Fibroblast of lung (primary cell): ENCODE measurements at places on chromosomes 3 and 15.

- DNase-seq, result no peak
Observed at GRCh38 chr3:37137516-37137915, 36.9 kb downstream of the LRRFIP2 start.

DNA sequence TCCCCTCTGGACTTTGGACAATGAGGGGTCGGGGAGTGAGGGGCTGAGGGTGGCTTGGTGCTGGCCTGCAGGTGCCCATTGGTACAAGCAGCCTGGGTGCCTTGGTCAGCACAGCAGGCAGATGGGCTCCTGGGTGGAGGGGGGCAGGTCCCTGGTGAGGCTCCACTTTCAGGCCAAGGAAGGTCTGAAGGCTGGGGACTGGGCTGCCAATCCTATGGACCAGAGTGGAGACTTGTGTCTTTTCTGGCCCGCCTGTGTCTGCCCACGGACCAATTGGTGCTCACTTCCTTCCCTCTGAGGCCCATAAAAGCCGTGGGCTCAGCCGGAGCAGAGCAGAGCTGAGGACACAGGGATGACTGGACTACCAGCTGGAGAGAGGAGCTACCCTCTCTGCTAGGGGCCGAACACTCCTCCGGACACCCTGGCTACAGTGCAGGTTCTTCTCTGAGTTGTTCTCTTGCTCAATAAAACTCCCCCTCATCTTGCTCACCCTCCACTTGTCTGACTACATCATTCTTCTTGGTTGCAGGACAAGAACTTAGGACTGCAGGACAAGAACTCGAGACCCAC, 31.9 kb upstream of the IREB2 start:
- DNase-seq, result no peak

DNA sequence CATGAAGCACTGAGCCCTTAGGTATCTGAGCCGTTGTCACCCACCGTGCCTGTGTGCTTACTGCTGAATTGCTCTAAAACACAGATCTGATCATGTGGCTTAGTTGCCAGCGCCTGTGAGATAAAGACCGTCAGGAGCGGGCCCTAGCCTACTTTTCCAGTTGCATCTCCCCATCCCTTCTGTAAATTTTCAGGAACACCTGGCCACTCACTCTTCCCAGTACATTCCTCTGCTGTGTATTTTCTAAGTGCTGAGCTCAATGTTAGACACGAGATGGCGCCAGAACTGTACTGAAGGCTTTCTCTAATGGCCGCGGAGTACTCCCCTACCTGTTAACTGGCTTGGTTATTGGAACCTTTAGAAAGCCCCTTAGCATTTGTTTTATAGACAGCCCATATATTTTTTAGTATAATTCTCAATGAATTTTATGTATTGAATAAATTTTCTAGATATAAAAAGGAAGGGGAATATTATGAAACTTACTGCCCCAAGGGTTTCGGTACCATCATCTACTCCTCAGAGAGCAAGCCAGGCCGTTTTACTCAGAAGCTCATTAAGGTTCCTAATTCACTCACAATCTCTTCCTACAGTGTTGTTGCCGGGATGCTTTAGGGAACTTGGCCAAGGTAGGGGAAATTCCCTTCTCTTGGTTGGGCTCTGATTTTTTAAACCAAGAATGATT, 16.7 kb upstream of the WNT7A start:
- DNase-seq, result peak; percentile 61

DNA sequence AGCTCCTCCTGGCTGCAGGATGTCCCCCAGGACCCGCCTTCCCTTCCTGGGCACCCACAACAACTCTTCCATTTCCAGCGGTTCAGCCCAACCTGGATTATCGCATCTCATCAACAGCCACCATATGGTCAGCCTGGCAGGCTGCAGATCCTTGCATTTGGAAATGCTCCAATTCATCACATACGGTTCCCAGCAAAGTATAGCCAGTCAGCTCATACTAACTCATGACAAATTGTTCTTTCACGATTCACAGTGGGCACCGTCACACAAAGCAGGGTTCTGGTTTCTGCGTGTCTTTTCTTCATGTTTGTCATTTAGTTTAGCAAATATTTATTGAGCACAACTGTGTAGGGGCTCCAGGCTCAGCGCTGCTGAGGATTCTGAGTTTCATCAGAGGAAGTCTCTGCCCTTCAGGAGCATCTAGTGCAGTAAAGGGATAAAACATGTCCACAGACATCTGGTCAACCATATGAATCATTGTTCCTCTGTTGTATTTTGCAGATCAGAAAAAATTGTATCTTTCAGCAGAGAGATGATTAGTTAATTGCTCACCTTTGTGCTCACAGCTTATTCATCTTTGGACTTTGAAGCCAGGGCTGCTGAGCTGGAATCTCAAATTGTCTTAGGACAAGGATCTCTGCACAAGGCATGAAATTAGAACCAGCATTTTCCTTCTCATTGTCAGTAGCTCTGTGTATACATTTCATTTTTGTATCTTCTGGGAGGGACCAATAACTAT, 125.1 kb downstream of the GABRG3 start:
- DNase-seq, result peak; percentile 17

- DNase-seq, result peak; percentile 64
Observed at GRCh38 chr15:64344651-64345294, 11.2 kb downstream of the CSNK1G1 start.

GRCh38 chr3:96994988-96995387, 180.6 kb downstream of the EPHA6 start:
- DNase-seq, result no peak

- peak; percentile 44 for DNase-seq
Observed at GRCh38 chr3:52277972-52278509, 408 bp downstream of the WDR82 start.

DNA sequence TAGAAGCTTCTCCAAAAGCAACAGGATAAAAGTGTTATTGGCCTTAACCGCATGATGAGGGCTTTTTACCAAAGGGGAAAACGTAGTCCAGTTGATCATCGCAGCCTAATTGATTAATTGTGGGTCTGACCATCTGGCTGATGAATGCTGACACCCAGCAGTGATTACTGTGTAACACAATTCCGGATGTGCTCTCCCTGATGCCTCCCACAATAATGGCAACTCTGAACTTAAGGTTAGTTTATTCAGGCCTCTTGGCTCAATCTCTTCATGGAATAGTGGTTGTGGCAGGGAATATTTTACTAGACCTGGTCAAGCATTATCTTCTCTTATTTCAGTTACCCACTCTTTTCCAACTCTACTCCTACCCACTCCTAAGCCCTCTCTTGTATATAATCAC, 332.9 kb downstream of the TIGIT start:
- DNase-seq, result no peak

GRCh38 chr3:54982807-54983206, 54.9 kb upstream of the LRTM1 start:
- DNase-seq, result no peak

- no peak for DNase-seq
Observed at GRCh38 chr15:40032125-40032839, 6.7 kb downstream of the SRP14 start.

GRCh38 chr3:171457607-171458061, 2.6 kb downstream of the TNIK start:
- DNase-seq, result no peak

DNA sequence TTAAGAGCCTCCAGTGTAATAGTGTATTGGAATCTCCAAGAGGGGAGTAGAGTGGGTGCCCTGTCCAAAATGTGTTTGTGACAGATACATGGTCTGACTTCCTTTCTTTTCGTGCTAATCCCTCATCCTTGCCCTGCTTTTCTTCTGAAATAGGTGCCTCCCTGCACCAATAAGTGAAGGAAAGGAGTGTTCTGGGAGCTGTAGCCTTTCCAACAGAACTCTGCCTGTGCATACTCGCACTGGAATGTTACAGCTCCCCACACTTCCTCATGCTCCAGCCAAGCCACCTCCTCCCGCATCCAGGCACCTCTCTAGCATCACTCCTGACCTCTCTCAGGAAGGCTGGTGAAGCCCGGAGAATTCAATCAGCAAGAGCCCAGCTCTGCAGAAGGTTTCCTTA, 478.0 kb downstream of the GABRG3 start:
- DNase-seq, result peak; percentile 77

DNA sequence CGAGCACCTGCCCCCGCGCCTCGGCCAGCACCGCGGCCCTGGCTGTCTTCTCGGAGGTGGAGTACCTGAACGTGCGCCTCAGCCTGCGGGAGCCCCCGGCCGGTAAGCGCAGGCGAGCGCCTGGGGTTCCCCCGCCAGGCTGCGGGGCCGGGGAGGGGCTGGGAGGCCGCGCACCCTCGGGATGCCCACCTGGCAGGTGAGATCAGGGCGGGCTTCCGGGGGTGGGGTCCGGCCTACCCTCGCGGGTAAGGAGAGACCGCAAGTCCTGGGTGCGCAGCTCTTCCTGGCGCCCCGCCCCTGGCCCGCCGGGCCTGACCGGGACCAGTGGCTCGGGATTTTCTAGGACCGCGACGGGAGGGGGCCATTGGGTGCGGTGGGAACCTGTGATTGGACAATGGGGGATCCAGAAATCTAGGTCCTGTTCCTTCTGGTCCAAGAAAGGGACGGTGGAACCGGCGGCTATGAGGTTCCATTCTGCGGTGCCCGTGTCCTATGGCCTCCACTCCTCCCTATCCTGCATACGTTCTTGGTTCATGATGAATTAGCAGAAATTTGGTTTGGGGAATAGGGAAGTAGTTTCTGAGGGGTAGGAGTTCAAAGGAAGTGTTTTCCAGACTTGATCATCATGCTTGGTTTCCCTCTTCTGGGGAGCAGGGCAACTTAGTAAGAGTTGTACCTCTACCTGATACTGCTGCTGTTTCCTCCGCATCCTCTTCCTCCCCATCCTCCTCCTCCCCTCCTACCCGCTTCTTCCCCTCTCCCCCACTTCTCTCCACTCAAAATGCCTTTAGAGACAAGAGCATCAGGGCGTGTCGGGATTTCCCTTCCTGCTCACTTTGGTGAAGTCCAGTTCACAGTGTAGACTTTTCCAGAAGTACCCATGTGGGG, 808 bp downstream of the ARRDC4 start:
- DNase-seq, result peak; percentile 25

DNA sequence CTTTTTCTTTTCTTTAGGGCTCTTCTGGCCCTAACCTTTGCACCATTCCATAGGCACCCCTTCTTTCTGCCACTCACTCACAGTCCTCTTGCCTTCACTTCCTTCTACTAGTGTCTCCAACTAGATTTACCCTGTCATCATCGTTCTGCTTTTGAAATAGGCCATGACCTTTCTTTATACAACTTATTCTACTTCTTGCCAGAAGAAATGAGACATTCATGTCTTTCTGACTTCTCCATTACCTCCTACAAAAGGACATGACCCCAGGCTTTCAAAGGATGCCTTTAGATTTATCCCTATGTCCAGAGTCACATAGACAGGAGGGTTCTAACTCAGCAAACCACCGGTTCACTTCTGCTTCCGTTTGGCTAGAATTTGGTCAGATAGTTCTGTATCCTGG, 336.4 kb upstream of the LRRFIP2 start:
- DNase-seq, result no peak
